Activated T-helper 17 cell treated with anti-CD3 and anti-CD28 coated beads, Interleukin-2, amount 50 U/mL, for 72 hours (primary cell): ENCODE measurements at places on chromosomes 16 and 17. TPM values are rescaled to one million over a fixed set of nuclear protein-coding genes. Genes with fewer than 3 reads are reported as not detected.

- ATAC-seq = no peak
These were observed 528 bp downstream of the PRSS27 start for GRCh38 chr16:2719328-2720063.

DNA sequence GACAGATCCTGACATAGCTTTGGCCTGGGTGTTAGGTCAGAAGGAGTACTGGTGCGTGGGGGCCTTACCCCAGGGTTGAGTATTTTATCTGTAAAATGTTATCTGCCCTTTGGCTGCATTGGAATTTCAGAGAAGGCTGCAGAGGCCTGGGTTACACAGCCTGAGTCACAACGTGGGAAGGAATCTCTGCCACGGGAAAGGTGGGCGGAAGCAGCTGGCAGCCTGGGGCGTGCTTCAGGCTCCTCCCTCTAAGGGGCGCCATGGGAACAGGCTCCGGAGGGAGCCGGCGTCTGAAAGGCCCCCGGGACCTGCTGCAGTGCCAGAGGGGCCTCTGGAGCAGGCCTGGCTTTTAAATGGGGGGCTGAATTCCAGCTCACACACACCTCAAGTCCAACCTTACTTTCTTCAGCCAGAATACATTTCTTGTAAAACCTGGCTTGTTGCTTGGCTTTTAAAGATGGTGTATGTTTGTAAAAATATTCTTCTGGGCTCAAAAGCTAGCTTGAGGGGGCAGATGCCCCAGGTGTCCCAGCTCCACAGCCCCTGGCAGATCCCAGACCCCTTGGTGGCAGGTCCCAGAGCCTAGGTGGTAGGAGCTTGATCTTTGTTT is 142.2 kb downstream of the RAB11FIP4 start:
- ATAC-seq = peak; percentile 34

DNA sequence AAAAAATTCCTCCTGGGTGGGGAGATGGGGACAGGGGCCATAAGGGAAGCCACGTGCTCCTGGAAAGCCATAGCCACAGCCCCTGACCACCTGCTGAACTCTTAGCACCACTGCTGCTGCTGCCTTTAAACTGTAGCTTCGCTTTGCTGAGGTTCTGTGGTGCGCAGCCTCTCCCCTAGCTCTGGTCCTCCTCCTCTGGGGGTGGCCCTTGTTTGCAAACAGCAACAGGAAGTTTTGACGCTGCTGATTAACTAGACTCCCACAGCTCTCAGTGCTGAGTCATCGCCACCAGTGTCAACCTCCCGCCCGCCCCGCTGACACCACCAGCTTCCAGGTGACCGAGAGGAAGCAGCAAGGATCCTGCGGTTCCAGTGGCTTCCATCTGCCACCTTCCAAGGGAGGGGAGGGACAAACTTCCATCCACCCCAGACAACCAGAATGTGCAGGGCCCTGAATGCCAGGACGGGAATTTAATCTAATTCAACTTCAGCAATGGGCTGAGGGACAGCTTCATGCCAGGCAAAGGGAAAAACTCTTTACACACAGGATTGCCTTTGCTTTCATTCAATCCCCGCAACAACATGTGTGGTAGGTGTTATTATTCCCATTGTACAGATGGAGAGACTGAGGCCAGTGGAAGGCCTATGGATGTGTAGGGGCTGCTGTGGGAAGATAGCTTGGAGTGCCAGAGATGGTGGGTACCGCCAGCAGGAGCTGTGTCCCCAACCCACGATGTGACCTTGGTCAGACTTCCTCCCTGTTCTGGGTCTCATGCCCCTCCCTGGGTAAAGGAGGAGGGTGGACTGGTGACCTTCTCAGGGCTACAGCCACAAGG is 8.1 kb upstream of the KIFC3 start:
- peak; percentile 98 for ATAC-seq

GRCh38 chr17:3782751-3783150 is 18.2 kb downstream of the ITGAE start:
- ATAC-seq = no peak

- ATAC-seq = no peak
These were observed 229.1 kb upstream of the PMFBP1 start for GRCh38 chr16:72401084-72401361.

- no peak for ATAC-seq
These were observed 6.3 kb upstream of the ERCC4 start for GRCh38 chr16:13913374-13914292.

GRCh38 chr16:12027558-12028287 is 51.2 kb downstream of the SNX29 start:
- no peak for ATAC-seq

Gene G6PC3
- total RNA-seq = 14.9 TPM

Gene FAM234A
- 4.0 TPM for total RNA-seq

Gene KRT28
- not detected for total RNA-seq

Gene CACNG3
- not detected for total RNA-seq

Gene FDXR
- 56.7 TPM for total RNA-seq

Gene SLX1A
- 34.1 TPM for total RNA-seq

Gene LRRC37A
- total RNA-seq = 3.7 TPM
